HCT116 (cell line): ENCODE measurements at places on chromosomes 5 and 9. TPM values are rescaled to one million over a fixed set of nuclear protein-coding genes. Genes with fewer than 3 reads are reported as not detected.

KCNN2 gene
- total RNA-seq: not detected

GRCh38 chr9:121610638-121610953 is 40.8 kb upstream of the DAB2IP start:
- no peak overlapping the region for H3K4me3 ChIP-seq
- H3K4me1 ChIP-seq: peaks cover 51% of the 10 kb centered on the region
- H3K27me3 ChIP-seq: no peaks in the 10 kb centered on the region
- no peaks in the 10 kb centered on the region for H3K36me3 ChIP-seq
- H3K27ac ChIP-seq: no peak overlapping the region
- no peak for DNase-seq

DNA sequence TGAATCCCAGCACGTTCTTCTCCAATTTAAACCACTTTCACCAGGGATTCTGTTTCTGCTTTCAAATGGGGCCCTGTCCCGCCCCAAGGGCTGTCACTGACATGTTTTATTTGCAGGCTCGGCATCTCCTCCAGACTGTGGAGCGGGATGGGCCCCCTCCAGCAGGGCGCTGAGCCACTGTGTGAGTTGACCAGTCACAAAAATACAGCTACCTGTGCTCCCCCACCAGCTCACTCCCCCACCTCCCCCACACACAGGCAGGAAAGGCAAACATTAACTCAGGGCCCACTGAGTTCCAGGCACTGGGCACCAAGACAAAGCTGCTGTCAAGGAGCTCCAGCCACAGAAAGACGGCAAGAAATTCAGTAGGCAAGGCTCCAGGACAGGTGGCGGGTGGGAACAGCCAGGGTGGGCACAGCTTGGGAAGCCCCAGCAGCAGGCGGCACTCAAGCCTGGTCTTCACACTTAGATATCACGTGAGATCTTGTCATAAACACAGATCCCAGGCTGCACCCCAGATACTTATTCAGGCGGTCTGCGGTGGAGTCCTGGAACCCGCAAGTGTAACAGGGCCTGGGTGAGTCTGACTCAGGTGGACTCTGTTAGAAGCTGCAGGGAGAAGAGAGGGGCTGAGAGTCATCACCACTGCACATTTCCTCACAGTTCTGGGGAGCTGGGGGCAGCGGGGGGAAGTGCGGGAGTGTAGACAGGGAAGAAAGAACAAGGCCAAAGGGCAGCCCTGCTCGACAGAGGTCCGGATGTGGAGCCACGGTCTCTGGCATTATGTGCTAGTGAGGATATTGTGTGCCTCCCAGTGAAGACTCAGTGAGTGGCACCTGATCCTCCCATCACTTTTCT is 44.7 kb downstream of the OR2V1 start:
- DNase-seq: no peak
- no peak overlapping the region for H3K27ac ChIP-seq
- no peaks in the 10 kb centered on the region for H3K36me3 ChIP-seq
- no peaks in the 10 kb centered on the region; the same call in 1 of the 2 replicates for H3K27me3 ChIP-seq

- H3K36me3 ChIP-seq: no peaks in the 10 kb centered on the region
- DNase-seq: no peak
- H3K27me3 ChIP-seq: peaks cover 26% of the 10 kb centered on the region
- no peak overlapping the region for H3K27ac ChIP-seq
These were observed 596 bp downstream of the ENTREP1 start for GRCh38 chr9:69325409-69326212.

SLC6A7 gene
- not detected for total RNA-seq

MYORG gene
- total RNA-seq: 8.5 TPM

- H3K27ac ChIP-seq: no peak overlapping the region
- H3K4me1 ChIP-seq: no peaks in the 10 kb centered on the region
- H3K4me3 ChIP-seq: no peak overlapping the region
- no peak for DNase-seq
- no peaks in the 10 kb centered on the region for H3K36me3 ChIP-seq
These were observed 4.4 kb upstream of the IL3 start for GRCh38 chr5:132055808-132056609.

GRCh38 chr5:115487756-115488155 is 56.8 kb downstream of the FEM1C start:
- no peaks in the 10 kb centered on the region for H3K36me3 ChIP-seq
- H3K27me3 ChIP-seq: no peaks in the 10 kb centered on the region
- no peak for DNase-seq
- no peak overlapping the region for H3K27ac ChIP-seq

- no peaks in the 10 kb centered on the region for H3K36me3 ChIP-seq
- H3K4me3 ChIP-seq: no peak overlapping the region
- no peak overlapping the region for H3K27ac ChIP-seq
- peaks cover 76% of the 10 kb centered on the region for H3K4me1 ChIP-seq
- H3K27me3 ChIP-seq: no peaks in the 10 kb centered on the region
These were observed 60.2 kb downstream of the ARHGAP26 start for GRCh38 chr5:142830241-142831008.

DNA sequence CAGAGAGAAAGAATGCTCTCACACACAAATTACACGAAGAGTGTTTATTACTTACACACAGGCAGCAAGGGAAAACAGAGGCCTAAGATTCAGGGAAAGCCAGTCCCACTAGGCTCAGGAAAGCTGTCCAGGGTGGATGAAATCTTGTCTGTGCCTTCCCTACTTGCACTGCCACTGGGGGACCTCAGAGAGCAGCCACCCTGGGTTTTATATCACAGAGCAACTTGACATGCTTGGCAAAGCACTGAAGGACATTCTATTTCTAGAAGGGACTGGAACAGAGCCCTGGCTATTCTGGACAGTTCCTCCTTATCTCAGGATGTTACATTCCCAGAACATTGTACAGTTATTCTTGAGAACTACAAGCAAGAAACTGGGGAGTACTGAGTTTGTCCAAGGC is 7.5 kb upstream of the PRSS3 start:
- H3K4me3 ChIP-seq: no peak overlapping the region
- DNase-seq: no peak
- no peak overlapping the region for H3K27ac ChIP-seq
- H3K36me3 ChIP-seq: no peaks in the 10 kb centered on the region

SCGB3A2 gene
- total RNA-seq: not detected

- DNase-seq: no peak
- peaks cover 41% of the 10 kb centered on the region for H3K4me1 ChIP-seq
- H3K4me3 ChIP-seq: no peak overlapping the region
- peak overlapping the region; percentile 11; the same call in 1 of the 2 replicates for H3K27ac ChIP-seq
- H3K27me3 ChIP-seq: no peaks in the 10 kb centered on the region
These were observed 74.3 kb downstream of the MUSK start for GRCh38 chr9:110742741-110743371.
